ENCODE measurements at places on chromosomes 16 and 17.

GRCh38 chr17:81468111-81468769 lies 44.4 kb downstream of the ACTG1 start:
- DNase-seq = no peak

DNA sequence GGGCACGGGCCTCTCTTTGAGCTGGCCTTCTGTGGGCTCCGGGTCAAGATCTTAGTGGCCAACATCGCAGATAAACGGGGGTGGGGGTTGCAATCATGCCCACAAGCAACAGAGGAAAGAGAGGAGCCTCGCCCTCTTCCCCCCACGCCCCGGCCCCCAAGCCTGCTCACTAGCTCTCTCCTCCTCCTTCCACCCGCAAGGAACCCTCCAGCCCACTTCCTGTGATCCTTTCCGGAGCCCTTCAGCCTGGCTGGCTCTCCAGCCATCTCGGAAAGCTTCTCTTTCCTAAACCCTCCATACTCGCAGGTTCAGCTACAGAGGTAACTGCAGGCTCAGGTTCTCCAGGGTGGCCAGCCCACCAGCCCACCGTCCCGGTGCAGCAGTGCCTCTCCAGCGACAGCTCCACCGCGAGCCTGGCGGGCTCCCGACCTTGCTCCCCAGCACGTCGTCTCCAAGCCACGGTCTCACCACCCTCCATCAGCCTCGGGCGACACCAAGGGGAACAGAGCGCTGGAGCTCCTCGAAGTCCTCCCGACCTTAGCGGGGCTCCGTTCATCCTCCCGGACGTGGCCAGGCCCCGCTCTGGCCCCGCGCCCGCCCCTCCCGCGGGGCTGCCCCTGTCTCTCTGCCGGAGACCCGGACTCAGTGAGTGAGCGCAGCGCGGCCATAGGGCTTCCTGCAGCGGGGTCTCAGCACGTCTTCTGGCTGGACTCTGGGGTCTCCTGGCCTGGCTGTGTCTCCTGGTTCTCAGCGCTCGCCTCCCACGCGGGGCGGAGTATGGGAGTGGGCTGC lies 12.9 kb upstream of the ODF4 start:
- no peak for DNase-seq

- DNase-seq = peak; percentile 89
These were observed at the start of gene UBALD1 for GRCh38 chr16:4614571-4615383. Gene UBALD1 (minus strand): TSS chr16:4614888. CDS start chr16:4614797, 91 bp downstream.

- DNase-seq = peak; percentile 81
These were observed 10.6 kb downstream of the CNTD1 start for GRCh38 chr17:42809250-42809649.

GRCh38 chr17:29591737-29592608 lies 959 bp upstream of the ANKRD13B start:
- peak; percentile 61 for DNase-seq

DNA sequence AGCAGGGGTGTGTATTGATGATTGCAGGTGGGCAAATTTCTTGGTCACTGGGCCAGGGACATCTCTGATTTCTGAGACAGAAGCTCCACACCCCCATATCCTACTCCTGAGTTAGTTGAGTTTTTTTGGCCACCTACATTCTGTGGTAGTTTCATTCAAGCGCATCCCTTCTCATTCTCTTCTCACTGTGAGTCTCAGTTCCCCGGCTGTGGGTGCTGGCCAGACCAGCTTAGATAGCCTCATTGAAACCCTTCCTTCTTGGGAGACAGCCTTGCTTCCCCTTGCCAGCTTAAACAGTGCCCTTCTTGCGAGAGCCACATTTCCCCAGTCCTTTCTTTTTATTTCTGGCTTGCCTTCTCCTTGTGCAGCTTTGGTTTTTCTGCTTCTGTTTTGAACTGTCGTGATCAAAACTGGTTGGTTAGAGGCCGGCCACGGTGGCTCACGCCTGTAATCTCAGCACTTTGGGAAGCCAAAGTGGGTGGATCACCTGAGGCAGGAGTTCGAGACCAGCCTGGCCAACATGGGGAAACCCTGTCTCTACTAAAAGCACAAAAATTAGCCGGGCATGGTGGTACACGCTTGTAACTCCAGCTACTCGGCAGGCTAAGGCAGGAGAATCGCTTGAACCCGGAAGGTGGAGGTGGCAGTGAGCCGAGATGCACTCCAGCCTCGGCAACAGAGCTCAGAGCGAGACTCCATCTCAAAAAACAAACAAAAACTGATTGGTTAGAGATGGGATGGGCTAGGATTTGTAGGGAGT lies 2.8 kb downstream of the GPT2 start:
- no peak for DNase-seq

Data from fibroblast of gingiva (primary cell).